Hippocampal formation (tissue), 2 donors: ENCODE measurements at places on chromosomes 11 and 22.

DNA sequence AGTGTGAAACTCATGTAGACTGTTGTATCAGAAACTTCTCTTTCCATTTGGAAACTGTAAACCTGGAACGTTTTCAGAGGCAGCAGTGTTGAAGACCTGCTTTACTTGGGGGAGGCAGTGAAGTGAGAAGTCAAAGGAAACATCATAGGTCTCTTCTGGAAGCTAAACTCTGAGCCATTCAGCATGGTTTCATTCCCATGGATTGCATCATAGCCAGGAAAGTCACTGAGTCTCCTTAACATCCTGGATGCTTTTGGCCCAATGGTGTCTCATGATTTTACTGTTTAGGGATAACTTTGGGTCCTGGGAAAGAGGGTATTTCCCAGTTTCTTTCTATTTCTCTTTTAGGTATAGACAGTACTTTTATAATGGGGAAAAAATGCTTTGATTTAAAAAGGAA lies 153.2 kb upstream of the E2F8 start:
- no peak for DNase-seq

GRCh38 chr22:46125311-46125710 lies 25.0 kb upstream of the PPARA start:
- DNase-seq: no peak

DNA sequence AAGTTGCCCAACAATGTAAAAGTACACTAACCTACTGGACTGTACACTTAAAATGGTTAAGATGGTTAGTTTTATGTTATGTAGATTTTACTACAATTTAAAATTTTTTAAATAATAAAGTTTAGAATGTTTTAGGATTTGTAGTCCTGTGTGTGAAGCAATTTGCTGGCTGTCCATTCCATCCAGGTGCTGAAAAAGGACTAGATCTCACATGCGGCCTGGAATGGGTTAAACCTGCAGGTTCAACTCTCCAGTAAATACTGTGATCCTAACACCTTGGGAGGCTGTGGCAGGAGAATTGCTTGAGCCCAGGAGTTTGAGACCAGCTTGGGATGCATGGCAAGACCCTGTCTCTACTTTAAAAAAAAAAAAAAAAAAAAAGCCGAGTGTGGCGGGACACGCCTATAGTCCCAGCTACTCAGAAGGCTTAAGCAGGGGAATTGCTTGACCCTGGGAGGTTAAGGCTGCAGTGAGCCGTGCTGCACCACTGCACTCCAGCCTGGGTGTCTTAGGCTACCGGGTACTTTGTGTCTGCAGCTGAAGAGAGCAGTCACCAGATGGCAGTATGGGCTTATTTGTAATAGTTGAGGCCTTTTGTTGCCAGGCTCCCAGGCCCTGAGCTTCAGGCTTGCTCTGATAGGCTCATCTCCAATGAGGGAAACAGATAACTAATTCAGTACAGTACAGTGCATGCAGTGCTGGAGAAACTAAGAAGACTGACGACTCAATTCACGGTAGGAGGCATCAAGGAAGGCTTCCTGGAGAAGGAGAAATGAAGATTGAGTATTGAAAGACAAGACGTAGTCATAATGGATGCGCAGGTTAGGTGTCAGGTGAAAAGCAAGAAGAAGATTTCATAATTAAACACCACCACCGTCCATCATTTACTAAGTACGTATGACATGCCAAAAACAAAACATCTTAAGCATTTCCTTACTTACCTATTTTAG lies 64.7 kb upstream of the ASPHD2 start:
- peak; percentile 48 for DNase-seq

- DNase-seq: no peak
Measured at GRCh38 chr22:18114495-18114894, 3.9 kb downstream of the TUBA8 start.

DNA sequence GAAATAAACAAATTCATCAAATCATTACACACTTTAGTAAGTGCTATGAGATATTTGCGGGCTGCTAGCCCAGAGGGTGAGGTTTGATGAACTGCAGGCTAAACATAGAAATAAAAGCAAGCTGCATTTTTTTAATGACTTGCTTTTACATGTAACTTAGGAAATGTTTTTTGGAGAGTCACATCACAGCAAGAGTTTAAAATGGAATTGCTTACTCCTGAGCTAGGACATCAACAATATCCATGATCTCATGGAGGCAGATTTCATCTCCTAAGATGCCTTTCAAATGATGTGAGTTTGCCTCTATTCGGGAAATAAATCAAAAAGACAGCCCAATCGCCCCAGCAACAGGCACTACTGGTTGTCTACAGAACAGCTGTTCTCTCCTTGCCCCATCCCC lies 73.4 kb upstream of the CD44 start:
- no peak for DNase-seq

GRCh38 chr22:37377927-37378326 lies 49.4 kb downstream of the ELFN2 start:
- no peak for DNase-seq
